ENCODE measurements at places on chromosomes 12 and 14. TPM values are rescaled to one million over a fixed set of nuclear protein-coding genes. Genes with fewer than 3 reads are reported as not detected.
A peak's percentile ranks its signal among the peaks of the same experiment; 100 is the strongest.

DNA sequence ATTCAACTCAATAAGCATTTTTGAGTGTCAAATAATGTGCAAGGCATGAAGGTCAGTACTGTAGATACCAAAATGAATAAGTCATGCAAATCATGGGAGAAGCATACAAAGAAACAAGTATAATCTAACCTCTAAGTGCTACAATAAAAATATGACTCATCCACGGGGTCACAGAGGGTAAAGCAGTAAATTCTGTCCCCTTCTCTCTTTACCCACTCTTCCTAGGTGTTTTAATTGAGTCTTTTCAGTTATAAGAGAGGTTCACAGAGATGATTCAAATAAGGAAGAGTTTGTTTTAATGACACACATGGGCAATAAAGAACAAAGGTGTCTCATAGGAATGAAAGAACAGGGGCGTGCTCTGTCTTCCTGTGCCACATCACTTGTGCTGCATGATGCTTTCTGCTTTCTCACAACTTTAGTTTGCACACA lies 71.5 kb upstream of the DAAM1 start:
- peak; percentile 28 for DNase-seq

DNA sequence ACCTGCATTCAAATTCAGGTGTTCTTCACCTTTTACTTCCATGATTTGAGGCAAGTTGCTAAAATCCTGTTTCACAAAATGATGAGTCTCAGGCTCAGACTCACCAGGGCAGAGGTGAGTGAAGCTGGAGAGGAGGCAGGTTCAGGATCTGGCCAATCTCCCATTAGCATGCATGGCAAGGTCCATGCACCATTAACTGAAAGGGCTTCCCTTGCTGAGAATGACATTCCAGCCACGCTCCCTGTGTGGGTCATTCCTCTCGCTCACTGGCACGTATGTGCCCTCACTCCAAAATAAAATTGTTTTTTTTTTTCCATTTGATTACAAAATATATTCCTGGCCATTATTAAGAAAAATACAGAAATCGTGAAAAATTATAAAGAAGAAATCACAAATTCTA lies 257.6 kb downstream of the C12orf75 start:
- DNase-seq = no peak

DNA sequence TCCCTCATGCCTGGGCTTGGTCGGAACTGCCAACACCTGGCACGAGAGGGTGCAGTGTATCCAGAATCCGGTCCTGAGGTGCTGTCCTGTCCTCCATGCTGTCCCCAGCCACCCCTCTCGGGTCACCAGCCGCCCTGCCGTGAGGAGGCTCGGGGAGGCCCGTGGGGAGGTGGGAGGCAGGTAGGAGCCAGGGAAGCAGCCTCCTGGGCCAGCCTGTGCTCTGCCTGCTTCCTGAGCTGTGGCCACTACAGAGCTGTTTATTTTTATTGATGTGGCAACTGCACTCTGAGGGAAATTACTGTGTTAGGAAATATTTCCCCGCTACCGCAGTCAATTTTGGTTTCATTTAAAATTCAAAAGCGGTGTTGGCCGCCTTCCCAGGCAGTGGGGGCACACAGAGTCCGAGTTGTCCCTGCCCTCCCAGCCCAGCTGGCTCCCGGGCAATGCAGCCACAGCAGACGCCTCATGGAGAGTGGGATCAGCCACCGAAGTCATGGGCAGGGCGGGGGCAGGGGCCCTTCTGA lies 18.3 kb downstream of the NOC4L start:
- peak; percentile 80 for DNase-seq

DNA sequence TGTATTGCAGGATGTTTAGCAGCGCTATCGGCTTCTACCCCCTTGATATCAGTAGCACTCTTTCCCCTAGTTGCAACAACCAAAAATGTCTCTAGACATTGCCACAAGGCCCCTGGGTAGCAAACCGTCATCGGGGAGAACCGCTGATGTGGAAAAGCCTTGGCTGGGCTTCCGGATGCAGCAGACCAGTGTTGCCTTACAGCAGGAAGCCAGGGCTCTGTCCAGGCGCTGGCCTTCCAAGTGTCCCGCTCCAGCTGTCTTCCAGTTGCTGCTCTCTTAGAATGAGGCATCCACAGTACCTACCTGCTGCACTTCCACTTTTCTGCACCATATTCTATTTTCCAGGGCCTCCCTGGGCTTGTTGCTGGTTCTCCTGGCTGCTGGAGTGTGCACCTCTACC lies 22.6 kb upstream of the SLC10A1 start:
- DNase-seq = no peak

- DNase-seq = no peak
Measured at GRCh38 chr14:35112641-35113040, 9.1 kb downstream of the PPP2R3C start.

- no peak for DNase-seq
Measured at GRCh38 chr12:6450869-6451347, 934 bp upstream of the TAPBPL start.

GRCh38 chr12:4572680-4573079 lies 10.7 kb downstream of the DYRK4 start:
- no peak for DNase-seq

DNA sequence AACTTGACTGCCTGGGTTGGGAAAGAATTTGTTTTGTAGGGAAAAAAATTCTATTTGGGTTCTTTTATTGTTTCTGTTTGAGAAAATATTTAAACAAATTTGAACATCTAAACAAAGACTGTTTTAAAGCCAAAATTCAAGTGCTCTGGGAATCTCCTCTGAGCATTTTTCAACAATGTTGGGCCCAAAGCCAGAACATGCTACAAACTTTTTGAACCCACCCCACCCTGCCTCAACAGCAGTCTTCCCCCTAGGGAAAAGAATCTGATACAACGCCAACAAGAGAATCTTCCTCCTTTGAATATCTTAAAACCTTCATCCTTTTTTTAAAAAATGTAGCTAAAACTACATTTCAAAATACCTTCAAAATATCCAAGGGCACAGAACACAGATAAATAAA lies 20.4 kb upstream of the NID2 start:
- DNase-seq = no peak

DNA sequence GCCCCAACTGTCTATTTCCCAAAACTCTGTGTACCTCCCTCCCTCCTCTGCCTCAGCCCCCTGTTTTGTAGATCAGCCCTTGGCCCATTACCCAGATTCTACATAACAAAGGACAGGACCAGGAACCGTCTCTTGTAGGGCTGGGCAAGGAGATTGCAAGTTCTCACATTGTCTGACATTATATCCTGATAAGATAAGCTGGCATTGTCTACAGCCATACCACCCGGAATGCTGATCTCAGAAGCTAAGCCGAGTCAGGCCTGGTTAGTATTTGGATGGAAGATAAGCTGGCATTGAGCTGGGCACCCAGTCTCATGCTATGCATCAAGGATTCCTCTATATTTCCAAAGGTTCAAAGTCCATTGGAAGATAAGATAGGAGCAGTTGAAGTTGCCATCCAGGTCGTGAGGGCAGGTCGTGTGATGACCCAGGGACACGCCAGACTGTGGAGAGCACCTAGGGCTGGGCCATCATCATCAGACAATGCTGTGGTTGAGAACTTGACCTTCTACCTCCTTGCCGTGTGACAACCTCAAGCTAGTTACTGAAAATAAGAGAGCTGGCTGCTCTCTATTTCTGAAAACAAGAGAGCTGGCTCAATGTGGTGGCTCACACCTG lies 29.5 kb downstream of the PHETA1 start:
- DNase-seq = no peak

The ZNF140 gene
- total RNA-seq = 17.2 TPM

The NR4A1 gene
- total RNA-seq = 1.6 TPM

The KRT78 gene
- total RNA-seq = not detected

The DBX2 gene
- not detected for total RNA-seq

The MYH6 gene
- total RNA-seq = not detected

The ABCC9 gene
- 0.36 TPM for total RNA-seq

The PKP2 gene
- total RNA-seq = 18.7 TPM

The OR4K14 gene
- not detected for total RNA-seq

The MYF5 gene
- not detected for total RNA-seq

All from astrocyte (in vitro differentiated cells and primary cell).